ENCODE measurements at places on chromosomes 1 and 21.

DNA sequence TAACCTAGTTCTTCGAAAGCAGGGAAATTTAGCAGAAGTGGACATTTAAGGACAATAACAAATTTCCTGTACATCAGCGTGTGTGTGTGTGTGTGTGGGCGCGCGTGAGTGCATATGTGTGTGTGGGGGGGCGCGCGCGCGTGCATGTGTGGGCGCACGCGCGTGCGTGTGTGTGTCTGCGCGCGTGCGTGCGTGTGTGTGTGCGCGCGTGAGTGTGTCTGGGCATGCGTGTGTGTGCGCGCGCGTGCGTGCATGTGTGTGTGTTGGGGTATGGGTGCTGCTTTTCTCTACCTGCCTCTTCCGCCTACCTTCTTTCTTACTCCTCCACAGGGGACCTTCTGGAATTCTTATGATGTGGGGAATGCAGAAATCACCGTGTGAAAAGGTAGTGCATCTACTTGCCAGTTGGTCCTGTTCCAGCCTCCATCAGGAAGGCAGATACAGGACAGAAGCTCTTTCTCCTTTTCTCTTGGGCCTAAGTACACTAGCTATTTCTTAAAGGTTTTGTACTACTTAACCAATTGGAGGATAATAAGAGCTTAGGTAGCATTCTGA lies 165.4 kb upstream of the KCNK2 start:
- DNase-seq: no peak

GRCh38 chr1:25875154-25875855 lies at the start of gene PAQR7:
TSS of gene PAQR7 (minus strand) at chr1:25875708. CDS start at chr1:25863839, 11,869 bp downstream.
- no peak for DNase-seq

- peak; percentile 5 for DNase-seq
Observed at GRCh38 chr1:7885513-7886404, 32.9 kb upstream of the UTS2 start.

DNA sequence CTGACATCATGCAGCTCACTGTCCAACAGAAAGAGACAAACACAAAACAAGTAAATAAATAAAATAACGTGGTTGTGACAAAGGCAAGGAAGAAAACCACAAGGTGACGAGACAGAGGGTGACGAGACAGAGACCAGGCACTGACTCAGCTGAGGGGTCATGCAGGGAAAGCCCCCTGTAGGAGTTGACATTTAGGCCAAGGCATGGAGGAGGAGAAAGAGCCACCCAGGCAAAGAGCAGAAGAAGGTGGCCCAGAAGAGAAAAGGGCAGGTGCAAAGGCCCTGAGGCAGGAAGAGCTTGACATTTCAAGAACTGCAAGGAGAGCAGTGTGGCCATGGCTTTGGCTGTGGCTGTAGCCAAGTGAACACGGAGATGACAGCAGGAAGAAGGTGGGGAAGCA lies 65.1 kb upstream of the ID3 start:
- DNase-seq: no peak

DNA sequence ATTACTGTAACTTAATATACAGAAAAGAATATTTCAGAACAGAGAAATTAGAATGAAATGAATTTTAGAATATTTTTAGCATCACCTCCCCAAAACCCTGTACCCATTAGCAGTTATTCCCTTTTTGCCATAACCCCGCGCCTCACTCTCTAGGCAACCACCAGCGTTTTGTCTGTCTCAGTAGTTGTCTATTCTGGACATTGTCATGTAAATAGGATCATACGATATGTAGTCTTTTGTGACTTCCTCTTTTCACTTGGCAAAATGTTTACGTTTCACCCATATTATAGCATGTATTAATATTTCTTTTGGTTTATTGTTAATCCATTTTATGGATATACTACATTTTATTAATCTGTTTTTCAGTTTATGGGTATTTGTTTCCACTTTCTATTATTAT lies 24.9 kb downstream of the SOAT1 start:
- no peak for DNase-seq

DNA sequence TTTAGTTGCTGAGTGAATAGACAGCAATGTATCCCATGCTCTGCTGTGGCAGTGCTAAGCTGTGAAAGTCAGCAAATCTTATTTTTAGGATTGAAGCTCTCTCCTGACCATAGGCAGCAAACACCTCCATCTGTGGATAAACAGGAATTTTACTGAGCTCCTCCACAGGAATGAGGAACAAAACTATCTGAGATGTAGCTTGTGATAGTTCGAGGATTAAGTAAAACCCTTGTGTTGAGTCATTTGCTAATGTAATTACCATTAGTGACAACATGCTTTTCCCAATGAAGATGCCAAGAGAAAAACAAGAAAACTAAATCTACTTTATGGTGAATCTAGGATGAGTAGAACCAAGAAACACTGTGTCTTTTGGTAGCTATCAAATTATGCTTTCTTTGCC lies 122.7 kb downstream of the CLEC20A start:
- peak; percentile 6 for DNase-seq

DNA sequence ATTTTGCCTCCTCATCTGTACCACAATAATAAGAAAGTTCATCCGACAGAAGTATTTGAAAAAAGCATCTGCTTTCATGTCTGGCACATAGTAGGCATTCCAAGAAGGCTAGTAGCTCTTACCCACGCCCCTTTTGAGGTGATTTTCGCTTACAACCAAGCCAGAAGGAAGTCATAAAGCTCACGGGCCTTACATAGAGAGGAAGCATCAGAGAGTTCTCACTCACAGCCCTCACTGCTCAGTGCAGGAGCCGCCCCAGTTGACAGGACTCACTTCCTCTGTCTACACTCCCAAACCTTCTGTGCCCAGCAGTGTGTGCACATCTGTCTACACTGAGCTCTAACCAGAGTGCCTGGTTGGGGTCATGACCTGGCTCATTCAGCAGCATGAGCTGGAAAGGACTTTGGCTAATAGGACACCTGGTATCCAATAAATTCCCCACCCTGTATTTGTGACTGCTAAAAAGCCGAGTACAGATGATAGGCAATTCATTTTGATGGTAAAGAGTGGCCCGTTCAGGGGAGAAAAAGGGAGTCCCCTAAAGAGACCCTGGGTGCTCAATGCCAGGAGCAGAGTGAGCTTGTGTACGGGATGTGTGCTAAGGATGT lies 36.8 kb upstream of the DUSP10 start:
- DNase-seq: no peak

- DNase-seq: no peak
Observed at GRCh38 chr1:159828581-159829272, 2.1 kb downstream of the SLAMF8 start.

DNA sequence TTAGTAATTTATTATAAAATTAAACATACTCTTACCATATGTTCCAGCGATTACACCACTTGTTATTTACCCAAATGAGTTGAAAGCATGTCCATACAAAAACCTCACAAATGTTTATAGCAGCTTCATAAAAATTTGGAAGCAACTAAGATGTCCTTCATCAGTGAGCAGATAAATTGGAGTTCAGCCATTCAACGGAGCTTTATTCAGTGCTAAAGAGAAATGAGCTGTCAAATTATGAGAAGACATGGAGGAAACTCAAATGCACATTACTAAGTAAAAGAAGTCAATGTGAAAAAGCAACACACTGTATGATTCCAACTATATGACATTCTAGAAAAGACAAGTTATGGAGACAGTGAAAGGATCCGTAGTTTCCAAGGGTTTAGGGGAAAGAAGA lies 606.7 kb upstream of the TMPRSS15 start:
- DNase-seq: no peak

- no peak for DNase-seq
Observed at GRCh38 chr1:119808491-119808890, 2.8 kb downstream of the REG4 start.

- no peak for DNase-seq
Observed at GRCh38 chr1:218281285-218281684, 3.8 kb upstream of the RRP15 start.

DNA sequence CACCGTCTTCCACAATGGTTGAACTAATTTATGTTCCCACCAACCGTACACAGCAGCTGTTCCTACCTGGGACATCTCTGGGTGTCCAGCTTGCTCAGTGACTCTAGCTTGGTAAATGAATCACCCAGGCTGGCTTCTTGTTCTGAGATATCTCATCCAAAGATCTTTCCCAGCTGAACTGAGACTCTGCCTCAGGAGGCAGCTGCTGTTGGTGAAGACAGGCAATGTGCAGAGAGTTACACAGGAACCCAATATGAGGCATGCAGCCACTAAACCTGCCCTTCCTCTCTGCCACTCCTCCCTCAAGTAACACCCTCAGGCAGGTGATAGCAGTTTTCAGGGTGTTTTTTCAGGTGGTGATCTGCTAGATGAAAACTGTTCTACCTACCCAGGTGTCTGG lies 14.0 kb upstream of the FOXO6 start:
- DNase-seq: no peak

DNA sequence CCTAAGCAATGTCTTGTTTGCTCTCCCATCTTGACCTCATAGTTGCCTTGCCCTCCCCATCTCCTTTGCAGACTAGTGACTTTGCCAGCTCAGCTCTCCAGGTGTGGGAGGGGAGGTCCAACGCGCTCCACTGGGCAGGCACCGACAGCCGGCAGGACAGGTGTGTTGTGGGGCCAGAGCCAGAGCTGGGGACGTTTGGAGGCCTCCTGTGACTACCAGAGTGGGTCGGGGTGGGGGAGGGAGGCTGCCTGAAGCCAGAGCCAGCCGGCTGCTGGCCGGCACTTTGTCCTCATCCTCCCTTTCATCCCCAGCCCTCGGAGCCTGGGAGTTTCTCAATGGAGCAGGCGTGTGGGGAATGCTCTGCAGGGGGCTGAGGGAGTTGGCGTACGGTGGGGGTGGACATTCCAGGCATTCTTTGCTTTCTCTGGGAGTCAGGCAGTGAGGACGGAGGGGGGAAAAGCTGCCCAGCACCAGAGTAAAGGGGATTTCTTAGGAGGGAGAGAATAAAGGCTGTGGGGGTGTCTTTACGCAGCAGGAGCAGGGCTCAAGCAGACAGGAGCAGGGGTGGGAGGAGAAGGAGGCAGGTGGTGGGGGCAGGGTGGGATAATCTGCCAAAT lies 20.2 kb downstream of the NUAK2 start:
- DNase-seq: no peak

DNA sequence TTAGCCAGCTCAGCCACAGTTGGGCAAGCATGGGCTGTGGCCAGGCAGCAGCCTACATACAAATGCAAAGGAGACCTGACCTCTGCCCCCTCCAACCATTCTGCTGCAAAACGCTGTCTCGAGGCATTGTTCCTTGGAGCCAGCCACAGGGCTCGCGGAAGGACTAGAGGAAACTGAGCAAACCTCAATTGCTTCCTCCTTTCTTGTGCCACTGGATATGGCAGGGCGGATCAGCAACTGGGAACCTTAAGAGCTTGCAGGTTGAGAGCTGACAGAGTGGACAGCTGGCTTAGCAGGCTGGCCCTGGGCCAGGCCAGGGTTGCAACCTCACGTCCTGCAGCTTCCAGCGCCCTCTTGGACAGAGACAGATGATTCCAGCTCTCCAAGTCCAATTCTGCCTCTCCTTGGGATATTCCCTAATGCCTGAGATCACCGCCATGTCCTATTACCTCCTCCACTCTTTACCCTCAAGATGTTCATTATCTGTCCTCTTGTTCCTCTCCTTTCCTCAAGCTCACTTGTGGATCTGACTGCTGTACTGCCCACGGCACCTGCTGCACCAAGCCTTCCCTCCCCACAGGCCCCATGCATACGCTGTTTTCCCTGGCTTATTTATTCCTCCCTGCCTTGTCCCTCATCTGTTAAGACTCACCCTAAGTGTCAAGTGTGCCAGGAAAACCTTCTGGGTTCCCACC lies 67.5 kb downstream of the SDC3 start:
- no peak for DNase-seq

- DNase-seq: no peak
Observed at GRCh38 chr21:45839274-45839673, 142.3 kb upstream of the COL6A1 start.

GRCh38 chr1:43314233-43314632 lies 13.5 kb downstream of the TIE1 start:
- DNase-seq: no peak

DNA sequence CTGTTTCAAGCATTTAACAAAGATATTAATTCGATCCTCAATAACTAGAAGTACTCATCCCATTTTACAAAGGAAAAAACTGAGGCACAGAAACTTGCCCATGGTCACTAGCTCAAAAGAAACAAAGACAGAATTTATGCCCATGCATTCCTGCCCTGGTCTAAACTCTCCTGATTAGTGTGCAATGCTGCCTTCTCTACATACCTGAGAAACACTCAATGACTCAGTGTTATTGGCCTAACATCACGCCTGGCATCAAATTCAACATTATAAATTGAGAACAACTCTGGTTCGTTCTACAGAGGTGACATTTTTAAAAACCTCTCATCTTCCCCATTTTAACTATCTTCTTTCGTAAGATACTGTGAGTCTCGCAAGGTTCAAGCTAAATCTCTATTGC lies 5.2 kb downstream of the APP start:
- no peak for DNase-seq

GRCh38 chr1:234691567-234691966 lies 81.6 kb upstream of the IRF2BP2 start:
- DNase-seq: no peak

- DNase-seq: no peak
Observed at GRCh38 chr21:8989261-8989711, 1532.1 kb upstream of the TPTE start.

DNA sequence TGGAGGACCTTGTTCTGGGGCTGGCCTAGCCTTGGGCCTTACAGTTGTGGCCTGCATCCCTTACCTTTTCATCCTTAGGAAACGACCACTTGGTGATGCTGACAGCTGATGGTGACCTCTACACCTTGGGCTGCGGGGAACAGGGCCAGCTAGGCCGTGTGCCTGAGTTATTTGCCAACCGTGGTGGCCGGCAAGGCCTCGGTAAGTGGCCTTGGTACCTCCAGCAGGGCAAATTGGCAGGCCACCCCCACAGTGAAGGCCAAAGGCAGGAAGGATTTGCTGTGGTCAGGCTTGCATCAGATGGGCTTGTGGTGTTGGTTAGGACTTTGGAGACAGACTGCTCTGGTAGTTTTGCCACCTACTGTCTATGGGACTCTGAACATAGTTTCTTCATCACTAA lies 17.7 kb upstream of the TRNAU1AP start:
- no peak for DNase-seq

- DNase-seq: no peak
Observed at GRCh38 chr1:14420686-14421085, 177.8 kb upstream of the KAZN start.

DNA sequence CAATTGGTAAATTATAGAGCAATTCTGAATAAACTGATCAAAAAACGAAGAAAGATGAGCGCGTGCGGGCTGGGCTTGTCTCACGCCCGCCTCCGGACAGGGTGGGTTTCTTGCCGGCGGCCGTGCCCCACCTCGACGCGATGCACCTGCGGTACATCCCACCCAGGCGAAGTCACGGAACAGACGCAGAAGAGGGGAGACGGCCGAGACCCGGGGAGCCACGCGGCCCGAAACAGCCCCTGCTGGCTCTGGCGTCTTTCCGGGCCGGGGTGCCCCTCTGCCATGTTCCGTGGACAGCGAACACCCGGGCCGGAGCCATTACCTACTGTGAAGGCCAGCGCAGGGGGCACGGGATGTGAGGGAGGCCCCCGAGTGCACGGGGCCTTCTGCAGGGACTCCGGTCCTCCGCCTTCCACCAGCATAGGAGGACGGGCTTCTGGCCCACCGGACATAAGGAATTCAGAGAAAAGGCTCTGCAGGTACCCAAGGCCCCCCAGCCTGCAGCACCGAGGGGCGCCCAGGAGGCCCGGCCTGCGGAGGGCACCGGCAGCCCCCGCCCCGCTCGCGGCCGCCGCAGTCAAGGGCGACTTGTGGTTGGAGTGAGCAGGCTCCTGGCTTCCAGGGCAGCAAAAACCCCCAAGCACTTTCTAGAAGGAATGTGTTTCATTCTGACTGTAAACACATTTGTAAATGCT lies 7.6 kb upstream of the C1QTNF12 start:
- DNase-seq: no peak

GRCh38 chr1:40078512-40079333 lies 18.3 kb downstream of the PPT1 start:
- DNase-seq: no peak

GRCh38 chr1:151838222-151839081 lies 1.2 kb downstream of the C2CD4D start:
- no peak for DNase-seq
